ENCODE measurements at places on chromosomes 3 and 15.
A peak's percentile ranks its signal among the peaks of the same experiment; 100 is the strongest.

- DNase-seq, result no peak
Measured at GRCh38 chr15:86611417-86612040, 531.9 kb downstream of the AGBL1 start.

- no peak for DNase-seq
Measured at GRCh38 chr3:60919296-60919695, 332.0 kb downstream of the FHIT start.

DNA sequence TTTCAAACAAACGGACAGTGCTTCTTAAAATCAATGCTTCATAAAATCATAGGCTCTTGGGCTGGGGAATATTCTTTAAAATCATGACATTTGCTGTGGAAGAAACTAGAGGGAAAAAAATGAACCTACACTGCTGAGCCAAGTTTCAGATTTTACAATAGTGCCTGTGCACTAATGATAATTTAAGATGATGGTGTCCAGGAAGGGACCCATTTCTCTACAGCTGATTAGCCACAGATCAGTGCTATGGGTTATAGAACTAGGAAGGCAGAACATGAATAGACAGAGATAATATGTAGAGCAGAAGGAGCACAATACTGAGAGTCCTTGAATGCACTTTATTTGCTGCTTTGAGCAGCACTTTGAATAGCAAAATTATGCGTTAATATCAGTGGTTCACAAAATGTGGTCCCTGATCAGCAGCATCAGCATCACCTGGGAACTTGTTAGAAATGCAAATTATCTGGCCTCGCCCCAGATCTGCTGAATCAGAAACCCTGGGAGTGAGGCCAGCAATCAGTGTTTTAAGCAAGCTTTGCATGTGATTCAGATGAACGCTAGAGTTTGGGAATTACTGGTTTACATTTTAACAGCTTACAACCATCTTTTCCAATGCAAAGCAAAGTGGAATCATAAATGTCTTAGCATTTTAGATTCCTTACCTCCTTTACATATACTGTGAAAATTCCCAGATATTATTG, 135.8 kb upstream of the ANKRD28 start:
- no peak for DNase-seq

- DNase-seq, result no peak
Measured at GRCh38 chr15:85693277-85693676, 101.4 kb downstream of the KLHL25 start.

DNA sequence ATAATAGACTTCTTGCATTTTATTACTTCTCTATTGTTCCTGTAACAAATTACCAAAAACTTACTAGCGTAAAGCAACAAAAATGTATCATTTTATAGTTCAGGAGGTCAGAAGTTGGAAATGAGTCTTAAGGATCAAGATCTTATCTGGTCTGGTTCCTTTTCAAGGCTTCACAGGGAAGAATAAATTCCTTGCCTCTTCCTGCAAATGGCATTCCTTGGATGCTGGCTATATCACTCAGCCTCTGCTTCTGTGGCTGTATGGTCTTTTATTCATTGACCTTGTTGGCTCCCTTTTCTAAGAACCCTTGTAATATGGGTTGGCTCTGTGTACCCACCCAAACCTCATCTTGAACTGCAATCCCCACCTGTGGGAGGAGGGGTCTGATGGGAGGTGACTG, 478.4 kb upstream of the THBS1 start:
- DNase-seq, result no peak

DNA sequence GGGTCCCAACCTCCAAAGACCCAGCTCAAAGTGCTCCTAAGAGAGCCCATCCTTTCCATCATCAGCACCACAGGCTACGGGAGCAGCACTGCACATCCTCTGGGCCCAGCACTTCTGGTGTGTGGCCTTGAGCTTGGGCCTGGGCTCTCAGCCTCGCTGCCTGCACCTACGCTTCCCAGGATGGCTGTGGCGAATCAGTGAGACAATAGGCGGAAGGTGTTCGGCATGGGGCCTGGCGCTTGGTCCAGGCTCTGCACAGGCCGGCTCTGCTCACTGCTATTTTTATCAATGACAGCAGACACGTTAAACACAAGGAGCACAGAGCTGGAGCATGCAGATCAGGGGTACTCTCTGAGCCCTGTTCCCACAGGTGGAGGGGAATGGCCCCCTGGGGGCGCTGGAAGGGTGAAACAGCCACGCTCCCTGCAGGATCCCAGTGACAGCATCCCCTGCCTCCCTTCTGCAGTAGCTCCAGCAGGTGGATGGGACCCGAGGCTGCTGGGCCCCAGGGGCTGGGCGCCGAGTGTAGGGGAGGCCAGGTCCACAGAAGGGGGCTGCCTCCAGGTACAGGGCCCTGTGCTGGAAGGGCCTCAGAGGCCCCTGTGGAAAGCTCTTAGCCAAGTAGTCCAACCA, 90.0 kb upstream of the RPL32 start:
- DNase-seq, result peak; percentile 61
